Ovary (tissue), 10 donors: ENCODE measurements at places on chromosomes 1 and 21. TPM values are rescaled to one million over a fixed set of nuclear protein-coding genes. Genes with fewer than 3 reads are reported as not detected.
A peak's percentile ranks its signal among the peaks of the same experiment; 100 is the strongest.

OR2L2 gene
- total RNA-seq: 0.69 TPM

FAM177B gene
- total RNA-seq: not detected

DNA sequence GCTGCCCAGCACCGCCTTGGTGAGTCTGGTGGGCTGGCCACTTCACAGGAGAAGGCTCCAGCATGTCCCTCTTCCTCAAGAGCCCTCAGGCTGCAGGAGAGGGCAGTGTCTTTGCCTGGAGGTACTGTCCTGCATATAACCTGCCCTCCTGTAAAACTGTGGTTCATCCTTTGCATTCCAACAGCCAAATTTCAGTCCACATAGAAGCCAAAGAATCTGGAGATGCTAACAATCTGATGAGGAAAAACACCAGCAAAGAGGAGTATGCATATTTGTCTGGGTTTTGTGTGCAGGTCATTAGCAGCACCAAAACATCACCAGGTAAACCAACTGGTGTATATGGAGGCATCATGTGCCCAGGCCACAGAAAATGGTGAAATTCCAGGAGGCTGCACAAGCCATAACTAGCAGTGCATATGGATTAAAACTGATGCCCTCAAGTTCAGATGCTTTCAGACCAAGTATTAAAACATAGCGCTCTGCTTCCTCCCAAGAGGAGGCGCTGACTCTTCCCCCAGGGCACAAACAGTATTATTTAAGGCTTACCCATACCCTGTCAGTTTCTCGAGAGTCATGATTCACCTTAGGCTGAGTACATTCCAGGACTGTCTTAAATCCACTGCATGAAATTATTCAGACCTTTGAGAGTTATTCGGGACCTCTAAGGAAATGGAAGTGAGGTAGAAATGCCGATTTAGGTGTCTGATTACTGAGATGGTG, 150.5 kb upstream of the COA6 start:
- H3K36me3 ChIP-seq: no peaks in the 10 kb centered on the region
- H3K4me3 ChIP-seq: no peak overlapping the region
- no peaks in the 10 kb centered on the region for H3K27me3 ChIP-seq
- no peak overlapping the region for H3K27ac ChIP-seq
- H3K4me1 ChIP-seq: no peaks in the 10 kb centered on the region

IFI44L gene
- total RNA-seq: 4.3 TPM

DMRTA2 gene
- total RNA-seq: not detected

VASH2 gene
- 1.4 TPM for total RNA-seq

MEX3A gene
- 9.1 TPM for total RNA-seq

S100A10 gene
- 300 TPM for total RNA-seq

DNA sequence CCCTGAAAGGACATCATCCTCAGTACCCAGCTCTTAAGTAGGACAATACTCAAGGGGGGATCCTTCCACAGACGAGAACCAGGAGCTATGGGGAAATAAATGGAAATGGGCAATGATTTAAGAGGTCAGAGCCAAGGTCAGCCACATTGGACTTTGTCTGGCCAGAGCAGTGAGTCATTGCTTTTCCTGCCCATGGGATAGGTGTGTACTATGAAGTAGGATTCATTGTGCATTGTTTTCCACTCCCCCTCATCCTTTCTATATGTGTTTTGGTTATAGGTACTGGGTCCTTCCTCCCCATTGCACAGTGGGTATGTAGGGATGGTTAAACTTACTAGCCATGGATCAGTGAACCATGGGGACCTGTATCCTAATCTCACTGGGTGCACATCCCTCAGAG, 328.9 kb upstream of the USP25 start:
- no peaks in the 10 kb centered on the region for H3K36me3 ChIP-seq
- H3K4me3 ChIP-seq: no peak overlapping the region
- H3K27ac ChIP-seq: no peak overlapping the region
- no peaks in the 10 kb centered on the region for H3K27me3 ChIP-seq
- DNase-seq: no peak
- H3K4me1 ChIP-seq: no peaks in the 10 kb centered on the region

DNA sequence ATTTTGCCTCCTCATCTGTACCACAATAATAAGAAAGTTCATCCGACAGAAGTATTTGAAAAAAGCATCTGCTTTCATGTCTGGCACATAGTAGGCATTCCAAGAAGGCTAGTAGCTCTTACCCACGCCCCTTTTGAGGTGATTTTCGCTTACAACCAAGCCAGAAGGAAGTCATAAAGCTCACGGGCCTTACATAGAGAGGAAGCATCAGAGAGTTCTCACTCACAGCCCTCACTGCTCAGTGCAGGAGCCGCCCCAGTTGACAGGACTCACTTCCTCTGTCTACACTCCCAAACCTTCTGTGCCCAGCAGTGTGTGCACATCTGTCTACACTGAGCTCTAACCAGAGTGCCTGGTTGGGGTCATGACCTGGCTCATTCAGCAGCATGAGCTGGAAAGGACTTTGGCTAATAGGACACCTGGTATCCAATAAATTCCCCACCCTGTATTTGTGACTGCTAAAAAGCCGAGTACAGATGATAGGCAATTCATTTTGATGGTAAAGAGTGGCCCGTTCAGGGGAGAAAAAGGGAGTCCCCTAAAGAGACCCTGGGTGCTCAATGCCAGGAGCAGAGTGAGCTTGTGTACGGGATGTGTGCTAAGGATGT, 36.8 kb upstream of the DUSP10 start:
- no peaks in the 10 kb centered on the region for H3K4me1 ChIP-seq
- H3K27ac ChIP-seq: no peak overlapping the region
- H3K27me3 ChIP-seq: no peaks in the 10 kb centered on the region
- H3K36me3 ChIP-seq: no peaks in the 10 kb centered on the region
- H3K4me3 ChIP-seq: no peak overlapping the region

CFHR4 gene
- not detected for total RNA-seq

DNA sequence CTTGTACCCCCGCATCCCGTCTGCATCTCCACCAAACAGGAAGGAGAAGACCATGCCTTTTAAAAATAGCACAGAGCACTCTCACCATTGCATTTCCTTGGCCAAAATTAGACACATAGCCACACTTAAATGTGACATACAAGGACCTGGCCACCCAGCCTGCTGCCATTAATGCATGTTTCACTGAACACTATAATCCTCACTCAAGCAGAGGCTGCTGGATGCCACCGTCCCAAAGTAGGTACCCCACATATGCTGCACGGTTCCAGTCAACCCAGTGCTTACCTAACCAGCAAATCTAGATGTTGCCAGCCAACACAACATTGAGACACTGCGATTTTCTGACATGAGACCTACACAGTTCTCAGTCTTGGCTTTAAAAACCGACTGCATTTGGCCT, 107.7 kb downstream of the ADSS2 start:
- DNase-seq: no peak
- no peaks in the 10 kb centered on the region for H3K27me3 ChIP-seq
- H3K36me3 ChIP-seq: no peaks in the 10 kb centered on the region
- no peak overlapping the region for H3K27ac ChIP-seq

DNA sequence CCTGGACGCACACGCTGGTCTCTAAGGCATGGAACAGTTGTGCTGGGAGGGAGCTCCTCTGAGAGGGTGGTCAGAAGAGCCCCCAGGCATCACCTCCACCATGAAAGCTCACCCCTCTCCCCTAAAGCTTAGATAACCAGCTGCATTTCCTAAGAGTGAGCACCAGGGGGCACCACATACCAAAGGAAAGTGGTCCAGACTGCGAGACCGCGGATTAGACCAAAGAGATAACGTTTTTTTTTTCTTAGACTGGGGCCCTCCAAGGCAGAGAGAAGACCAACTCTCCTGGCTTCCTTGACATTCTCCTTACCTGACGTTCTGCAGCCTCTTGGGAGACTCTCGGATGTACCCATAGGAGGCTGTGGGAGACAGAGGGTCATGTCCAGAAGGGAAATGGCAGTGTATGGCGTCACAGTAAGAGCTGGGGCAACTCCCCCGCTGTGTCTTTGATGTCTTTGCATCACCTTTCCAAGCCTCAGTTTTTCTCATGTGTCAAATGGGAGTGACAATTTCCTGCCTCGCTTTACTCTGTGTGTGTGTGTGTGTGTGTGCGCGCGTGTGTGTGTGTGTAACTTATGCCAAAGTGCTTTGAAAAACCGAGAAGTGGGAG, 12.3 kb upstream of the IFNLR1 start:
- H3K27ac ChIP-seq: no peak overlapping the region
- H3K4me3 ChIP-seq: no peak overlapping the region
- H3K4me1 ChIP-seq: no peaks in the 10 kb centered on the region
- peak; percentile 64 for DNase-seq
- no peaks in the 10 kb centered on the region for H3K27me3 ChIP-seq
- no peaks in the 10 kb centered on the region for H3K36me3 ChIP-seq

VHLL gene
- 0.43 TPM for total RNA-seq
